ENCODE measurements at places on chromosomes 13 and 19.

- ATAC-seq: no peak
These were observed 2743.3 kb upstream of the PCDH20 start for GRCh38 chr13:64158908-64159307.

GRCh38 chr19:17953869-17954268, 13.0 kb upstream of the KCNN1 start:
- no peak for ATAC-seq

GRCh38 chr13:77143431-77143830, 116.5 kb upstream of the FBXL3 start:
- ATAC-seq: no peak

DNA sequence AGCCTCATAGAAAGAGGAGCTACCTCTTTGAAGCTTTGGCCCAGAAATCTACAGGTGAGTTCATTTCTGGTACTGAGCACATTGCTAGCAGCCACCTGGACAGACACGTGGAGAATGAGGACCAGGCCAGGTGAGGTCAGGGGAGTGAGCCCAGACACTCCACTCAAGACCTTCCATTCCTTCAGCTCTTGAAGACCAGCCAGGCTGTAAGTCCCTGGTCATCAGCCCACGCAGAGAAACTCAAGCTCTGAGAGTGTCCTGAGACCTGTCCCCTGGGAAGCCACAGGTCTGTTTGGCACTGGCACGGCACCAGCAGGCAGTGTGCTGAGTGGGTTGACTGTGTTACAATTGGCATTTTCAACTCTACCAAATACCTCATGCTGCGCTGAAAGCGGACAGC, 27.4 kb downstream of the C13orf42 start:
- ATAC-seq: no peak

DNA sequence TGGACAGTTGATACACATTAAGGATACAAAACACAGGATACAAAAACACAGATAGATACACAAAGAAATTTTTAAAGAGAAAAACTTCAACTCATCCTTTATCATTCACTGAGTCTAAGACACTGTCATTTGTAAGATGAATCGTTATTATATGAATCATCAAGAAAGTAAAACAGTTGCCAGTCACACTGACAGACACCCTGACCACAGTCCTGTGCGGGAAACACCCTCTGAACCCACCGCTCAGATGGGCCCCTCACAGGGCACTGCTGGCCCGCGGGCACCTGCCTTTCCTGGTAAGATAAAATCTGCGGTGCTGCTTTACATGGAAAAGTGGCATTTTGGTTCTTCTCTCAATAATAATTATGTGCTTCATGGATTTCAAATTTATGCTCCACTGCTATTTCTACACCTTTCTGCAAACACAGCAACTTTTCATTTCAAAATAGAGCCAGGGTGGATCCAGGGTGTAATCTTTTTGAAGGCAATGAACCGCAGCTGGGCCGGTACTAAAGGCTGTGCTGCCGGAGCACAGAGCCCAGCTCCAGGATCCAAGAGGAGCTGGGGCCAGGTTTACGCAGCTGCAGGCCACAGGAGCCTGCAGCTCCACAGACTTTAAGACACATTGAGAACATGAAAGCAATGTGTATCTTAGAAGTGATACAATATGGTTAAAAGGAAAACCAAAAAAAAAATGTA, 76.8 kb downstream of the TUBGCP3 start:
- peak; percentile 94 for ATAC-seq

GRCh38 chr19:45882652-45883585, 3.0 kb downstream of the IRF2BP1 start:
- peak; percentile 16 for ATAC-seq

DNA sequence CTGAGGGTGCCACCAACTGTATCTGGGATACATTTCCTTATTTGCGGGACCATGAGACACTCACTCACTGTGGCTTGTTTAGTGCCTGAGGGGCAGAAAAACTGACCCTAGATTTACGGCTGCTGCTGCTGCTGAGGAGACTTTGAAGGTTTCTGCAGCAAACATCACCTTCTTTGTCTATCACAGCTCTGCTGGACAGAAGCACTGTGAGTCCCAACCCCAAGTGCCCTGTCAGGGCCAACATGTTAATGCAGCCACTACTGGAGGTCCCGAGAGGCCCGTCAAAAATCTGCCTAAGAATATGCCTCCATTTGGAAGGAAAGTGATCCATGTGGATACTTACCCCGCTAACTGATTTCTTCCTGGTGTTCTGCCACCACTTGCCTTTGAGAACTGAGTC, 37.3 kb upstream of the UBL3 start:
- ATAC-seq: no peak
